GM18507 (cell line): ENCODE measurements at places on chromosomes 16 and 17.

GRCh38 chr16:65672960-65673359 lies 551.1 kb upstream of the CDH11 start:
- DNase-seq, result no peak

GRCh38 chr16:89161763-89162713 lies 9.5 kb upstream of the CDH15 start:
- DNase-seq, result no peak

GRCh38 chr16:23104032-23104955 lies 45.0 kb downstream of the USP31 start:
- DNase-seq, result no peak

- no peak for DNase-seq
These were observed 6.9 kb downstream of the MLLT6 start for GRCh38 chr17:38711792-38712571.

GRCh38 chr16:65842067-65842466 lies 524.4 kb upstream of the CDH5 start:
- no peak for DNase-seq

GRCh38 chr16:10880594-10881452 lies 3.8 kb downstream of the CIITA start:
- no peak for DNase-seq

DNA sequence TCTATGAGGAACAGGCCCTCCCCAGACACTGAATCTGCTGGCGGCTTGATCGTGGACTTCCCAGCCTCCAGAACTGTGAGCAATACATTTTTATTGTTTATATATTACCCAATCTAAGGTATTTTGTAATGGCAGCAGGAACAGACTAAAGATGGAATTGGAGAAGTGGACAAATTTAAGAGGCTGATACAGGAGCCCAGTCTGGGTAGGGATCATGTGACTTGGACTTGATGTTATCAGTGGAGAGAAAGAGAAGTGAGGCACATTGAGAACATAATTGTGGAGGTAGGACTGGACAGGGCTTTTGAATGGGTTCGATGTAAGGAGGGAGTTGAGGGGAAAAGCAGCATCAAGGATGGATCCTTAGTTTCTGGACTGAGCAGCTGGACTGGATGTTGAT lies 93.8 kb downstream of the USP31 start:
- no peak for DNase-seq

- DNase-seq, result no peak
These were observed 43.8 kb downstream of the PIPOX start for GRCh38 chr17:29086628-29087332.

- no peak for DNase-seq
These were observed at the start of gene NME4 for GRCh38 chr16:397135-397661. NME4 (plus strand) TSS chr16:397199; CDS start chr16:397223, 24 bp downstream.

- no peak for DNase-seq
These were observed 114.6 kb downstream of the PRKCB start for GRCh38 chr16:23950291-23950894.

DNA sequence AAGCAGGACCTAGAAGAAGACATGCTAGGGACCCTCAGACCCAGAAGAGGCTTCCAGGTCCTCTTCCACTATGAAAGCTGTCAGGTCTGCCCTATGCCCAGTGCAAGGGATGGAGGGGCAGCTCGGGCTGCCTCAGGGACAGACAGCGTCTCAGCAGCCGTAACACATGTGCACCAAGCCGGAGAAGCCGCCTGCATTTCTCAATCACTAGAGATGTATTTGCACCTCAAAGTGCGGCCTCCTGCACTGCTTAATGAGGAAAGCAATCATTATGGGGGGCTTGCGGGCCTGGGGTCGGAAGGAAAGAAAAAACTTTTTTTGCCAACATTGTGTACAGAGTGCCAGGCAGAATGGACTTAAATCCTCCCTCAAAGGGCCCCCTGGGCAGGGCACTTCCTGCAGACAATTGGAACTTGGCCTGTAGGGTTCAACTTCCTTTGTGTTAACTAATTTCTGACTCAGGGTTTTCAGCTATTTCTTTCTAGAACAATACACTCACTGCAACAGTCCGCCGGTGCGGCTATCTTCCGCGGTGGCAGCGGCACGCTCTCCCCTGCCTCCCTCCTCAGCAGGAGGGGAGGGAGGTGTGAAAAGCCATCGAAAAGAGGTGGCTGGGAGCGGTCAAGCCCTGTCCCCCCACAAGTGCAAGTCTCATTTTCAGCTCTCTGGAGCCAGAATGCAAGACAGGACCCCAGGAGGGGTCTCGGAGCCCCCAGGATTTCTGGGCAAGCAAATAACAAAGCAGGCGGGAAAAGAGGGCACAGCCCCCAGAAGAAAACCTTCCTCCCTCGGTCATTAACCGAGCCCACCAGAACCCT lies 101.2 kb downstream of the ZNF423 start:
- no peak for DNase-seq

DNA sequence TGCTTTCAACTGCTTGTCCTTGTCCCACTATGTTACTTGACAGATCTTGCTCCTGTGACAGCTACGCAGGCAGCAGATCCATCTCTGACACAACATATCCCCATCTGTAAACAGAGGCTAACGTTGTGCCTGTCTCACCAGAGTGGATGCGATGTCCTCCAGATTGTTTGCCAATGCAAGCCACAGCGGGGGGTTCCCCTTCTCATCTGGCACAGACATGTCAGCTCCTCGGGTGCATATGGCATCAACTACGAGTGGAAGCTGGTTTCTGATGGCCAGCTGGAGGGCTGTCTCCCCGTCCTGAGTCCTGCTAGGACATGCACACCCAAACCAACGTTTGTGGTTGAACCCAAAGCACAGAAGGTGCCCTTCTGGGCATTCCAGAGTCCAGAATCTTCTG lies 39.0 kb downstream of the CYB5D2 start:
- no peak for DNase-seq

- no peak for DNase-seq
These were observed 25.8 kb downstream of the ASIC2 start for GRCh38 chr17:33267271-33267790.

GRCh38 chr16:68286153-68287074 lies 22.1 kb downstream of the SLC7A6 start:
- DNase-seq, result no peak

DNA sequence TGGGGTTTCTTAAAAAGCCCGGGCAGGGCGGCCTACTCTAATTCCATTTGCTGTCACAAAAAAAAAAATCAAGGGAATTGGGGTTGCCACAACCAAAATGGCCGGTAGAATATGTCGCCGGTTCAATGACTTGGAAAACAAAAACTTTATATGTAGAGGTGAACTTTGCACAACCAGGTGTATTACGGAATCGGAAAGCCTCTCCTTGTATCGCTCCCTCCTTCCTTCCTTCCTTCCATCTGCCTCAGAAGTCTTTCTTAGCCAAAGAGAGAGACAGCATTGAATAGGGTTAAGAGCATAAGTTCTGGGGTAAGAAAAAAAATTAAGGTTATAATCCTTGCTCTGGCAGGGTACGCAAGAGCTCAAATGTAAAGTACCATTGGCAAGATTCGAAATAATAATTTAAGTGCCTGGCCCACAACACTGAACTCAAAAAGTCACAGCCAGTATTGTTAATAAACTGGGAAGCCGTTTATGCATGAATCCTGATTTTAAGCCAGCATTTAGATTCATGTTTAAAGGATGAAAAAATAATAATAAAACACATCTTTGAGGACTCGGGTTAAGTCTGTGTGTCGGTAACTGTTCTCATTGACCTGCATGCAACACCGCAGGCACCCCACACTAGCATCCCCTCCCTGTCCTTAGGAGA lies 522 bp upstream of the GLG1 start:
- DNase-seq, result no peak

- no peak for DNase-seq
These were observed 791 bp upstream of the PLD6 start for GRCh38 chr17:17206913-17207335.

DNA sequence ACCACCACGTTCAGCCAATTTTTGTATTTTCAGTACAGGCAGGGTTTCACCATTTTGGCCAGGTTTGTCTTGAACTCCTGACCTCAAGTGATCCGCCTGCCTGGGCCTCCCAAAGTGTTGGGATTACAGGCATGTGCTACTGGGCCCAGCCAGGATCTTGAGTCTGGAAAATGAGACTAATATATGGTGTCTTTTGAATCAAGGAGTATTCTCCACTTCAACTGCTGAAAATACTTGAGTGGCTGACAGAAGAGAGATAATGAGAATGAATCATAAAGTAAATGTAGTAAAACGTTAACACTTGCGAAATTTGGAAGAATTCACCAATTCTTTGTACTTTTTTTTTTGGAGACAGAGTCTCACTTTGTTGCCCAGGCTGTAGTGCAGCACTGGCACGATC lies 16.6 kb downstream of the SMYD4 start:
- no peak for DNase-seq

- peak; percentile 54 for DNase-seq
These were observed 17.5 kb upstream of the SPNS2 start for GRCh38 chr17:4480929-4481898.

DNA sequence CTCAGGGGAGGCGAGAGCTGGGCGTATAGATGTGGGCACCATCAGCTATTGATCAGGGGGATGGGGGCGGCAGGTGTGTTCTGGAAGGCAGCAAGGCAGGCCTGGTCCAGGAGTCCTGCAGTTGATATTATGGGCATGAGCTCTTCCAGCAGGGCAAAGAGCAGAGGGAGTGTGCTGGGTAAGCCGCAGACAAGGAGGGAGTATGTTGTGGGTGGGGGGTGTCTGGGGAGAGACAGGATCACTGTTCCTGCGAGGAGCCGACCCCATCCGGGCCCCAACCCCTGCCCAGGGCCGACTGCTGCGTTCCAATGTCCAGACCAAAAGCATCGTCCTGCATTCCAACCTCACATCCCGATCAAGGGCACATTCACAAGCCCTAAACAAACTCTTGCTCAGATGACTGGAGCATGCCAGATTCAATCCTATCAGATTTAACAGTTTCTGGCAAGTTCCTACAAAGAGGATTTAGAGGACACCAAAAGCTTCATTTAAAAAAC lies 9.2 kb downstream of the MXRA7 start:
- no peak for DNase-seq

- no peak for DNase-seq
These were observed 255.2 kb downstream of the CNTNAP4 start for GRCh38 chr16:76532188-76532973.

GRCh38 chr17:22463110-22463850 lies 771.0 kb downstream of the KCNJ18 start:
- DNase-seq, result no peak

DNA sequence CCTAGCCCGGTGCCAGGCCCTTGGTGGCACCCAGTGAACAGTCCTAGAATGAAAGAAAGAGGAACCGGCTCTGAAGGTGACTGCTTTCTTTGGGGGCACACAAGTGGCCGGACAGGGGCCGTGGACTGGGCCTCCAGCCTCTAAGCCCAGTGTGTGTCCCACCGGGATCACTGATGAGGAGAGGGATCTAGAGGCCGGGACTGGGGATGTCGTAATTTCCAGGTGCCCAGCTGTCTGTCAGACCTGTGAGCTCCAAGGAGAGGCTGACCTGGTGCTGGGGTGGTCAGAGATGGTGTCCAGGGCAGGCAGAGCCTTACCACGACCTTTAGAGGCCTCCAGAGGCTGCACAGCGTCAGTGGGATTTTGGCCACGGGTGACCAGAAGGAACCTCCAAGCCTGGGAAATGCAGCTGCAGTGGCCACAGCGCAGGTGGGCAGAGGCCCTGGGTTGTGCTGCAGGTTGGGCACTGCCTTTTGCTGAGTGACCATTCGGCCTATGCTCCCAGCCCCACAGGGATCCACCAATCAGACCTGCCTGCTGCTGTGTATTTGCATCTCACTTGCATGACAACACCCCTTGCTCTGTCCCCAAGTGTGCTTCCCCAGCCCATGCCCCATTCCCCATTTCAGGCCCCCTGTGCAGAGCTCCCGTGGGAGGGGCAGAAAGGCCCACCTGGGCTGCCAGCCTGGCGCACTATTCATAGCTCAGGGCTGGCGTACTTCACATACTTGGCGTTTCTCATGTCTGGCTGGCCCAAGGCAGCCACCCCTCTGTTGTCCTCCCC lies 12.5 kb downstream of the ARHGAP23 start:
- no peak for DNase-seq

DNA sequence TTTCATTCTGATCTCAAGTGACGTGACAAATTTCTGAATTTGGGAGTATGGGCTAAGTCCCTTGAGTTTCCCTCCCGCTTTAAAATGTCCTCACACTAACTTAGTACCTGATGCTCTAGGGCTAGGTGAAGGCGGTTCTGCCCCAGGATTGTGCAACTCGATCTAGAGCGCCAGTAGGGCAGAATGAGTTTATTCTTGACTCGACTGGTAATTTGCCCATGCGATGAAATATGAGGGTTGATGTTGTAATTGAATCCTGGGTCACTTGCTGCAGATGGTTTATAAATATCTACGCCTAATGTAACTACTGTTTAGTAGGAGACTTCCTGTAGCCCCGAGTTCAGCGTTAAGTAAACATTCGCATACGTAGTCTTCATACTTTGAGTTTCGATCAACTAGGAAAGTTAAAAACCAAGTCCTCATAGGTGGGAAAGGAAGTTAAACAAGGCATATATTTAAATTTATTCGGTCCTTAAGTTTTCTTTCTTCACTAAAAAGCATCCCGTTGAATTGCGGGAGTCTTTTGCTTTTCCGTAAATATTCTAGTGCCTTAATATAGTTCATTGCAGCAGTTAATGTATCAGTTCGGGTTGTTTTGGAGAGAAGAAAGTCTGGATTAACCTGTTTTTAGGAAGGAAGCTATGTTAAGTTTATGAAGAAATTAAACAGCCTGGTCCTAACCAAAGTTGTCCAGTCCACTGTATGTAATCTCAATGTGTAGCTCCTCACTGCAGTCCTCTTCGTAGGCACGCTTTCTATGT lies 1.6 kb downstream of the CTCF start:
- no peak for DNase-seq

DNA sequence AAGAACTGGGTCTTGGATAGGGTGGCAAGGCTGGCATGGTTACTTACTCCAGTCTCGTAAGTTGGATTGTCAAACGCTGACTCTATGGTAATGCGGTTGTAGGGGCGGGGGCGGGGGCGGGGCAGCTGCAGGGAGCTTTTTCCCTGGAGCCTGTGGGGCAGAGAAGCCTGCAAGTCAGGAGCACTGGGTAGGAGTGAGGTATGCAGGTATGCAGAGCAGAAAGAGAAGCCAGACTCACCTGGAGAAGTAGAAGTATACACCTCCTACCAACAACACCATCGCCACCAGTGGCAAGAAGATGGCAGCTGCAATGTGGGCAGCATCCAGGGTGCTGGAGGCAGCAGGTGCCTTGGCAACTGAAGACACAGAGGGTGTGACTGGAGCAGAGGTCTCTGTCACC lies 4.8 kb upstream of the PHF12 start:
- no peak for DNase-seq

DNA sequence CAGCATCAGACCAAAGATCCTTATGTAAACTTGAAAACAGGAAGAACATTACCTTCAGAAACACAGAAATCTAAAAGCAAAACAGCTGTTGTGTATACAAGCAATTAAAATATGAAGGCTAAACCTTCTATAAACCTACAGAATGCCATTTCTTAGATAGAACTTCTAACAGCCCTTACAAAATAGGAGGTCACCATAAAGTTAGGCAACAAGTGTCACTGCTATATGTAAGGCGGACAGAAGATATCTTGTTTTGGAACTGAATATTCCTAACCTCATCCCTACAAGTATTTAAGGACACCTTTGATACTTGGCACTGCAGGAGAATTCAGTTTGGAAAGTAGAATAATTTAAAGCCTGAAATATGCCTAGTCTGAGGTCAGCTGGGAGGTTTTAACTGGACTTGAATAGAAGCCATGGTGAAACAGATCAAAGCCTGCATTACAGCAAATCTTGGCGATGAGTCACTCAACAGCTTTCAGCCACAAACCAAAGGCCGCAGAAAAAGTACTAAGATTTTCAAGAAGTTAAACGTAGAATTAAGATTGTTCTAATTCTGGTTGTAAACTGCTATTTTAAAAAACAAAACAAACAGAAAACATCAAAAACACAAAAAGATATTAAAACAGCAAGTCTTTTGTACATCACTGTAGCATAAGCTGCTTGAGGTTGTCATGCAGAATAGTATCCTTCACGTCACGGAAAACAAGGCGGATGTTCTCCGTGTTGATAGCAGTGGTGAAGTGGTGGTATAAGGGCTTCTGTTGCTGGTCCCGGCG lies 42.7 kb downstream of the GNA13 start:
- DNase-seq, result no peak
